Motor neuron (in vitro differentiated cells): ENCODE measurements at places on chromosomes 2 and 18. TPM values are rescaled to one million over a fixed set of nuclear protein-coding genes. Genes with fewer than 3 reads are reported as not detected.

- no peak for ATAC-seq
Measured at GRCh38 chr2:41827354-41827971, 220.4 kb upstream of the PKDCC start.

- ATAC-seq, result peak; percentile 33
Measured at GRCh38 chr2:58304843-58305242, 63.7 kb upstream of the FANCL start.

DNA sequence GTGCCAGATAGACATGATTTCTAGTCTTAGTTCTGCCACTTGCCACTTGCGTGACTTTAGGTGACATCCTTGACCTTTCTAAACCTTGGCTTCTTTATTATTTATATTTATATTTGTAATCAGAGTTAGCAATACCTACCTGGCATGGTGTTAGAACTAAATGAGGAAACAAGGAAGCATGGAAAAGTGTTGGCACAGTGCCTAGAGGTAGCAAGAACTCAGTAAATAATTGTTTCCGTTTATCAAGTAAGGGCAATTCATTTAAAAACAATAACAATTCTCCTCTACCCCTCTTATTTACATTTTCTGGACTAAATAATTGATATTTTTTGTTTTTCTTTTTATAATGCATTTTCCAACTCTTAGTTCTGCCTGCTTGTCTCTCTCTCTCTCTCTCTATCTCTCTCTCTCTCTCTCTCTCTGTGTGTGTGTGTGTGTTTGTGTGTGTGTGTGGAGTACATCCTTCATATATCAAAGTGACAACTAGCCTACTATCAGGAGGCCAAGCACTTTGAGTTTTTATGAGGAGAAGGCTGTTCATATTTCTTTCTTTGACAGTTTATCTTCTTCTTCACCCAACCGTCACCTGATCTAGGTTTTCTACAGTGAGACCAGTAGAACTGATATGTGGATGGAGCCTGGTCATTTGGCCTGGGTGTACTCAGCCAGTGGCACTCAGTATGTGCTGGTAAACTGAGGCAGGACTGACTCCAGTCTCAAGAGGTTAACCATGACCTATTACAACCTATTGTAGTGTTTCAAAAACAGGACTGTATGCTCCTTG is 134.5 kb downstream of the LRRTM1 start:
- ATAC-seq, result no peak

- ATAC-seq, result peak; percentile 52
Measured at GRCh38 chr2:170895023-170895757, 33.9 kb upstream of the GORASP2 start.

DNA sequence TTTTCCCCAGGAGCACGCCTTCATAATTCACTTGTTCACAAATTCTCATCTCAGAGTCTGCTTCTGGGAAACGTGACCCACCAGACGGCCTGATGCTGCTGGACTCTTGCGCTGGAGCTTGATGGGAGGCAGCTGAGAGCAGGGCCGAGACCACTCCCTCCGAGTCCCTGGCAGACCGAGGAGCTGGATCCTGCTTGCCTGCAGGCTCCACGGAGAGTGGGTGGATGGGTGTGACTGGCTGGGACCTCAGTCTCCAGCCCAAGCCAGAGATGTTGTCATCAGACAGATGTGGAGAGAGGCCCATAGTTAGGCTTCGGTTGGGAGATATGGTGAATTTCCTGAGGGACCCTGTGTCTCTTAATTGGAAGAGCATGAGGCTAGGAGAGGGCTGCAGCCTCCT is 76.4 kb downstream of the TSN start:
- no peak for ATAC-seq

- ATAC-seq, result no peak
Measured at GRCh38 chr2:54259413-54260240, 3.6 kb upstream of the TSPYL6 start.

- no peak for ATAC-seq
Measured at GRCh38 chr18:37492952-37493351, 72.6 kb downstream of the CELF4 start.

DNA sequence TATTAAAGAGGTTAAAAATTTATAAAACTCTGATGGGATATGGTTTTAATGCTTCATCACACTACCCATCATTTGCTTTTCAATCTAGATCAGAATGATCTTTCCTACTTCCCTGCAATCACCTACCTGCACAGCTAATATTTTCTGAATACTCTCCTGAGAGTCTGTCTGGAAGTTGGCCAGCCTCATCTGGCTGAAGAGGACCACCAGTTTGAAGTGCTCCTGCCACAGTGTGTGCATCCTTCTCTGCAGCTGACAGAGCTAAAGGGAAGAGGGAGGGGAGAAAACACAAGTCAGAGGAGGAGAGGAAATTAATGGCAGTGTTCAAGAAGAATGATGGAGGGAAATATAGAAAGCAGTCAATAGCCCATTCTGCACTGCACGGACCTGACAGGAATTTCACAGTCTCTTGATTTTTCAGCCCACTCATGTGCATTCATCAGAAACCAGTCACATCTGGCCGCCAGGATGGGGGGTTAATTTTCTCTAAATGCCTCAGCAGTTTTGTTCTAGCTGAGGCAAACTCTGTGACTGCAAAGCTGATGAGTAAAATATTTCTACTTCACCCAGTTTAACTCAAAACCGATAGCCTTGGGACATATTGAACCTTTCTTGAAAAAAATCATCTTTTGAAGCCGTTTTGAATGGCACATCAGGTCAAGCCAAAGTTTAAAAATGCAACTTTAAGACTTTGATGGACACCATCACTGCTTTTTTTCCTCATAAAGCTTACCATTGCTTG is 201.8 kb upstream of the KLHL14 start:
- ATAC-seq, result no peak

DNA sequence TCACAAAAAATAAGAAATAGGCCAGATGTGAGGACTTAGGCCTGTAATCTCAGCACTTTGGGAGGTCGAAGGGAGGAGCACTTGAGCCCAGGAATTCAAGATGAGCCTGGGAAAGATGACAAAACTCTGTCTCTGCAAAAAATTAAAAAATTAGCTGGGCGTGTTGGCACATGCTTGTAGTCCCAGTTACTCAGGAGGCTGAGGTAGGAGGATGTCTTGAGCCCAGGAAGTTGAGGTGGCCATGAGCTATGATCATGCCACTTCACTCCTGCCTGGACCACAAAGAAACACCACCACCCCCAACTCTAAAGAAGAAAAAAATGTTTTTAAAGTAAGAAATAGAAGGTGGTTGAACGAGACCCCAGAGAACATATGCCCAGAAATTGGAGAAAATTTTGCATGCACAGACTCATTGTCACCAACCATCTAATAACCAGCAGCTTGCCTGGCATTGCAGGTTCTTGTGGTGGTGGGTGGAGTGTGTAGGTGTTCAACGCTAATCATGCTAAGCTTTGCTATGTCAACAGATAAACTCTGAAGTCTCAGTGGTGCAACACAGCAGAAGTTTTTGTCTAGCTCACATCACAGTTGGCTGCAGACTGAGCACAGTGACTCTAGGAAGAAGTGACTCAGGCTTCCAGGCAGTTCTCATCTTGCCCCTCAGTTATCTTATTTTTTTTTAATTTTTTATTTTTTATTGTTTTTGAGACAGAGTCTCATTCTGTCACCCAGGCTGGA is 18.6 kb downstream of the ARL4C start:
- no peak for ATAC-seq

DNA sequence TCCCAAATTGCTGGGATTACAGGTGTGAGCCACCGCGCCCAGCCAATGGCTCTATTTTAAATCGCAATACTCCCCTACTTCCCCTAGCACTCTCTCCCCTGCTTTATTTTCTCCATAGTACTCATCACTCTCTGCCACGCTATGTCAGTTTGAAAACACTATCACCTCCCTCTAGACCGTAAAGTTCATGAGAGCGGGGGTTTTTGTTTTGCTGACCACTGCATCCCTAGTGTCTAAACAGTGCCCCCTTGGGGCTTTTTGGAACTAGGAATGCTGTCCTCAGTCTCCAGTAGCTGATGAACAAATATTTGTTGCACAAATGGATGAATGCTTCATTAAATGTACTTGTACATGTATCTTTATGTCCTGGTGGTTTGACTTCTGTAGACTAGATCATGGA is 44.1 kb downstream of the ATOH8 start:
- peak; percentile 70 for ATAC-seq

GRCh38 chr2:161576421-161576820 is 47.8 kb upstream of the SLC4A10 start:
- no peak for ATAC-seq

- ATAC-seq, result no peak
Measured at GRCh38 chr2:200593905-200594304, 8.1 kb downstream of the AOX1 start.

DNA sequence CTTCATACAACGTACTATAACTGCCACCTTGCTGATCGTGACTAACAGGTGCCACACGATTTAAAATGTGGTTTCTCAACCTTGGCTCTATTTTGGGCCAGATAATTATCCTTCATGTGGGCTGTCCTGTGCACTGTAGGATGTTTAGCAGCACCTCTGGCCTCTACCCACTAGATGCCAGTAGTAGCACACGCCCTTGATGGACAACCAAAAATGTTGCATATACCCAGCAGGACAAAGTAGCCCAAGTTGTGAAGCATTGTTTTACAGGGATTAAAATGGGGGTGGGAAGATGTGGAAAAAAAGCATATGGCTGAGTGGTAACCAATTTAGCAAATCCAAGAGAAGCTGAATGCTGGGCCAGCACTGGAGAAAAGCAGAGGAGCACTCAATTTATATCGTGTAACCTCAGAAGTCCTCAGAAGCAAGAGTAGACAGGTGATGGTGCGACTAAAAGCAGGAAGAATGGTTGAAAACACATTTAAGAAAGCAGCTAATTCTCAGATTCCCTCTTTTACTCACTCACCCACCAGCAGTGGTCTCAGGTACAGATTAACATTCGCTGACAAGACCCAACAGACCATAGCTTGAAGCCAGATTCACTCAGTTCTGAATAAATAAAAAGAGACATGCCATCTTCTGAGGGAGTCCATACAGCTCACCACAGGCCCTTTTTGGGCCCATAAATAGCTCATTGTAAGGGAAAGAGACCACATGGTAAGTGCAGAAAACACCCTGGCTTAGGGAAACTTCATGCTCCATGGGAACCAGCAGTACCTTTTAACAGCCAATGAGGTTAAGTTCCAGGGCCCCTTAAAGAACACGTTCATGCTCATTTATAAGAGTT is 50.6 kb downstream of the RAPH1 start:
- ATAC-seq, result no peak

DNA sequence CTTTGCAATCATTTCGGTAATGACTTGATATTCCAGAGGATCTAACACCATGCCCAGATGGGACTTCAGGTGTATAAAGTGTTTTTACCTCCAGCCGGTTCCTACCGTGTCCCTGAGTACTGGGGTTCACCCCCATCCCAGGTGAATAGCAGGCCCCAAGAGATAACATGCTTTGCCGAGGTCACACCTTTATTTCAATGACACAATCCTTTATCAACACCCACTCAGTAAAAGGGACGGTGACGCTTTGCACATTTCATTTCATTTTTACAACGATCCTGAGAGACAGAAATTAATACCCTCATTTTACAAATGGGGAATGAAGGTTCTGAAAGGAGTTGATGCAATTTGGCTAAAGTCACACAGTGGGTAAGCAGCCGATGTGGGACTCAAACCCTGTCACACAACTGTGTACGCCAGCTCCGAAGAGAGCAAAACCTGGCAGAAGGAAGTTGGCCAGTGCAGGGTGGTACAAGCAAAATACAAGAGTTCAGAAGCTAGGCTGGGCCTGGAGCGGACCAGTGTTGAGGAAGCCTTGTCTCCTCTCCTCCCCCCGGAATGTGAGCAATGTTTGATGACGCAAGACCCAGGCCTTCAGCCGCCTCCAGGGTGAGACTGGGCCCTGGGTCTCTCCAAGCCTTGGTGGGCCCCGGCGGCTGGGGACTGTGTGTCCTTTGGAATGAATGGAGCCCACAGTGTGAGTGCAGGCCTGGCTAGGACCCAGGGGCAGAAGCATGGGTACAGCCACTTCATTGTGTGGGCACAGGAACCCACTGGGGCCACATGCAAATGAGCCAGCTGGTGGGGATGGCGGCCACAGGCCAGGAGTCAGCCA is 139.6 kb upstream of the MYCN start:
- ATAC-seq, result no peak

DNA sequence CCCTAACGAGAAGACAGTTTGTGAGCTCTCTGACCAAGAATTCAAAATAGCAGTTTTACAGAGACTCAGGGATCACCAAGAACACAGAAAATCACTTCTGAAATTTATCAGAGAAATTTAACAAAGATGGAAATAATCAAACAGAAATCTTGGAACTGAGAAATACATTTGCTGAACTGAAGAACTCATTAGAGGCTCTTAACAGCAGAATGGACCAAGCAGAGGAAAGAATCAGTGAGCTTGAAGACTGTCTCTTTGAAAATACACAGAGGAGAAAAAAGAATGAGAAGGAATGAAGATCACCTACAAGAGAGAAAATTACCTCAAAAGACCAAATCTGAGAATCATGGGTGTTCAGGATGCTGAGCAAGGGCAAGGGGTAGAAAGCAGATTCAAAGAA is 29.7 kb downstream of the ASB1 start:
- no peak for ATAC-seq

GRCh38 chr2:30149513-30149912 is 2.7 kb downstream of the YPEL5 start:
- no peak for ATAC-seq

DNA sequence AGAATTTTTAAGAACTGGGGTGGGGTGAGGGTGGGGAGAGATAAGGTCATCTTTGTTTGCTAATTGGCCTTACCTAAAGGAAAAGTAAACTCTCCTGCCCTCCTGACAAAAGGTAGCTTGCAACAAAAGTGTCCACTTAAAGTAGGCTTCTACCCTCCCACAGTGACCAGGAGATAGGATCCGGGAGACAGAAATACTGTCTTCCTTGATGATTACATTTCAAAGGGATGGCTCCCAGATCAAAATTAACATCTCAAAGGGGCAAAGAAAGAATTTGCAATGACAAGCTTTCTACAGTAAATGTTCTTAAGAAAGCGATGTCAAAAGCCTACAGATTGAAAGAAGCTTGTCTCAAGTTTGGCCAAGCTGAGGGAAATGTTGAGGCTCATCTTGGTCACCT is 775.3 kb downstream of the CPS1 start:
- ATAC-seq, result no peak

- ATAC-seq, result peak; percentile 100
Measured at GRCh38 chr2:165293440-165294420, 54.5 kb downstream of the SCN2A start.

GRCh38 chr18:38497266-38497665 is 931.7 kb upstream of the CELF4 start:
- ATAC-seq, result no peak

DNA sequence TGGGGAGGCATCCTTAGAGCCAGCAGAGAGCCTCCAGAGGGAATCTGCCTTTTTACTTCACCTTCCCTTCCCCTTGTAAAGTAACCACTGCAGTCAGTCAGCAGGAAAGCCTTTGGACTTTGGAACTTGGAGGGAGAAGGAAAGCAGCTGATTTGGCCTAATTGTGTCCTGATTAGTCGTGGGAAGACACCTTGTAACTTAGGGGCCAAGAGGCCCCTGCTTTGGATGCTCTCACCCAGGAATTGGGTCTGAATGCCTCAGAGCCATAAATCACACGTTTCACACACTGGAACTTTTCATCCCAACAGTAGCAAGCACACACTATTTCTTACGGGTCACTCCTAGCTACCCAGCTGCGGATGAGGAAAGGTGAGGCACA is 81.0 kb upstream of the PPM1B start:
- ATAC-seq, result no peak

Gene CNDP1
- 0.20 TPM in 1 of 2 replicates, not detected in the other for total RNA-seq

Gene IL1RL1
- total RNA-seq, result 0.08 and 0.14 TPM in 2 replicates

Gene DCDC2C
- not detected in 2 replicates for total RNA-seq

Gene SP9
- total RNA-seq, result 0.15 and 0.16 TPM in 2 replicates

Gene ACADL
- total RNA-seq, result 0.22 and 0.31 TPM in 2 replicates

Gene GALNT13
- 16.2 and 17.1 TPM in 2 replicates for total RNA-seq

Gene IL1R2
- 0.45 TPM in 1 of 2 replicates, not detected in the other for total RNA-seq

Gene UGT1A4
- total RNA-seq, result 0.27 TPM in 2 replicates

Gene ABCG8
- 0.18 and 0.41 TPM in 2 replicates for total RNA-seq

Gene CROCC2
- total RNA-seq, result 0.63 TPM in 1 of 2 replicates, not detected in the other
